ENCODE measurements at places on chromosomes 2 and 18.

GRCh38 chr2:229888031-229888430 is 33.8 kb downstream of the TRIP12 start:
- no peak for DNase-seq

GRCh38 chr2:240123821-240124650 is 12.1 kb downstream of the COPS9 start:
- DNase-seq: no peak

GRCh38 chr2:237714690-237715458 is 83.7 kb upstream of the RBM44 start:
- DNase-seq: no peak

DNA sequence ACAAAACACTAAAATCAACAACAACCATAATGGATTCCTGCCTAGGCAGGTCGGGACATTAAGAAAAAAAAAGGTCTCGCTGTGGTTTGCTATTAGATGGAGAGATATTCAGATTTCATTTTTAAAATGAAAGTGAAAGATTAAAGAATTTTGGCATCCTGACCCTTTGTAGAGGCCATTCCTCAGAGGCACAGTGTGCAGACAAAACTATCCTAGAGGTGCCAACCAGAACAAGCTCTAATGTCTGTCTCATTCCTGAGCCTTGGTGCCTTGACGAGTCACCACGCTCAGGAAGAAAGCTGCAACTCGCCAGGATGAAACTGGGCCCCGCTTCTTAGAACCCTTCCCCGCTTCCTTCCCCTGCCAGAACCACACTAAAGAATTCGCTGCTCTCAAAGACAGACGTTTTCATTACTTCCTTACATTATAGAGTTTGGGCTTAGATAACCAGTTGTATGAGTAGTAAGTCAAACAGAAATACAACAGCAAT is 156.0 kb downstream of the TGIF1 start:
- DNase-seq: no peak

GRCh38 chr18:59917422-59917821 is 17.6 kb downstream of the PMAIP1 start:
- no peak for DNase-seq

DNA sequence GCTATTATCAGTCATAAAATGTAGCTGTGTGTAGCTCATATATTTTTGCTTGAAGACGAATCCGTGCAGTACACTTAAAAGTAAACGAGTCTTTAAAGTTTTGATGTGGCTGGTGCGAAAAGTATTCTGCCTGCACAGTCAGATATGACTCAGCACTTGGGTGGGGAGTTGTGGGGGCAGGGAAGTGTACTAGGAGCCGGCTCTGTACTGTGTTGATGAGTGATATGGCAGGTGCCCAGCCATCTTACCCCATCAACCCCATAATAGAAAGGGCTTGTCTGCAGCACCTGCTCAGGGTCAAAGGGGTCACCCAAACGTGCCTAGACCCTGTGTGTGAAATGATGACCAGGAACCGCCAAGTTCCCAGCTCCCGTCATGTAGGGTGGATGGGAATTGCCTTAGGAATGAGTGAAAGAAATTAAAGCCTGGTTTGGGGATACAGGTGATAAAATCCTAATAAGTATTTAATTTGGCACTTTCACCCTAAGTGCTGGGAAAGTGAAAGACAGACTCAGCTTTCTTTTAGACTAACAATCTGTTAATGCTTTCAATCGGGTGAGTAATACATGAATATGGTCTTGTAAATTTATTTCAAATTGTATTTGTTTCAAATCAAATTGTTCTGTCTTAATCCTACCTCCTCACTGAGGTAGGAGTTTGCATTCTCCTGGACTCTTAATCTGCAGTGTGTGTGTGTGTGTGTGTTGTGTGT is 48.0 kb downstream of the BCL2L11 start:
- DNase-seq: no peak

GRCh38 chr2:32905270-32905669 is 41.5 kb upstream of the LTBP1 start:
- no peak for DNase-seq

- DNase-seq: no peak
These were observed 15.6 kb upstream of the RMND5A start for GRCh38 chr2:86704459-86704971.

DNA sequence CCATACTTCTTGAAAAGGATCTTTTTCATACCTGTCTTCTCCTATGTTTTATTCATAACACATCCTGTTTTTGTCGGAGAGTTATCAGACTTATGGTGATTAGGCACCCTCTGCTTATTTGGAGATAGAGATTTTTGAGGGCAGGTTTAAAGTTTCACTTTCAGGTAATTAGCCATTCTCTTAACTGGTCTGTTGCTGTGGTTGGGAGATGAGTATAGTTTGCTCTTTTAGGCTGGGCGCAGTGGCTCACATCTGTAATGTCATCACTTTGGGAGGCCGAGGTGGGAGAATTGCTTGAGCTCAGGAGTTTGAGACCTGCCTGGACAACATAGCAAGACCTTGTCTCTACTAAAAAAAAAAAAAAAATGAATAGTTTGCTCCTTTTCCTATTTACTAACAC is 25.3 kb downstream of the SFTPB start:
- no peak for DNase-seq

DNA sequence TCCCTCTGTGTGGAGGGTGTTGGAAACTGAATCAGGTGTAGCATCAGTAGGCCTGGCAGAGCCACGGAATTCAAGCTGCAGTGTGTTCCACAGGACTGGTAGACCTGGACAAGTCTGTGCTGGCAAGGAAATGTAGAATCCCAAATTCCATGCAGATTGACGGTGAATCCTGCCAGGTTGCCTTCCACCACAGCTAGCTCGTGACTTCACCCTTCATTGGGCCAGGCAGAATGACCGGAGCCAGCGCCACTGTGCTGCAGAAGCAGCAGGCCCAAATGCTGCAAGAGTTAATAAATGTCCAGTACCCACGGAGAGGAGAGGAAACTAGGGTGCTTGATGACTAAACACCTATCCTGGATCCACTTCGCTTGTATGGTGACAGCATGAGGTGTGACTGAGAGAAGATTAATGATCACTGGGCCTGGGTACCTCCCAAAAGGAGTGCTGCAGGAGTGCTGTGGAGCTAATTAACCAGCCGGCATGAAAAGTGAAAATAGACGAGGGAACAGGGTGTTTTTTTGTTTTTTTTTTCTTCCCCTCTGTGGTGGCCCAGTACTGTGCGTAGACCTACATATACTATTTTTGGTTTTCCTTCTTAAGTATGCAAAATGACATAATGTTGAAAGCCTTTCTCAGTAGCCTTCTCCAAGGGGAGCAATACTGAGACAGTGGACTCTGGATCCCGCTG is 122.2 kb downstream of the TANC1 start:
- no peak for DNase-seq

GRCh38 chr2:73981081-73982001 is 3.4 kb upstream of the TET3 start:
- no peak for DNase-seq

DNA sequence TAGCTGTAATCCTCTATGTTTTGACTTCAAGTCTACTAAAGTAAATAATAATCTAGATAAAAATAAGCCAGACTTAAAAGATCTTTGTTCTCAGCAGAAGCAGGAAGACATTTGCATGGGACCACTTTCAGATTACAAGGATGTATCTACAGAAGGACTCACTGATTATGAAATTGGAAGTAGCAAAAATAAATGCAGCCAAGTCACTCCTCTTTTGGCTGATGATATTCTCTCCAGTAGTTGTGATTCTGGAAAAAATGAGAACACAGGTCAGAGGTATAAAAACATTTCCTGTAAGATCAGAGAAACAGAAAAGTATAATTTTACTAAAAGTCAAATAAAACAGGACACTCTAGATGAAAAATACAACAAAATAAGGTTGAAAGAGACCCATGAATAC is 338.4 kb downstream of the ZNF804A start:
- no peak for DNase-seq

GRCh38 chr2:24517247-24517646 is 26.2 kb downstream of the NCOA1 start:
- DNase-seq: no peak

GRCh38 chr2:74742471-74742870 is 88.4 kb downstream of the SEMA4F start:
- no peak for DNase-seq

- no peak for DNase-seq
These were observed 26.0 kb downstream of the TRABD2A start for GRCh38 chr2:84854850-84855249.

DNA sequence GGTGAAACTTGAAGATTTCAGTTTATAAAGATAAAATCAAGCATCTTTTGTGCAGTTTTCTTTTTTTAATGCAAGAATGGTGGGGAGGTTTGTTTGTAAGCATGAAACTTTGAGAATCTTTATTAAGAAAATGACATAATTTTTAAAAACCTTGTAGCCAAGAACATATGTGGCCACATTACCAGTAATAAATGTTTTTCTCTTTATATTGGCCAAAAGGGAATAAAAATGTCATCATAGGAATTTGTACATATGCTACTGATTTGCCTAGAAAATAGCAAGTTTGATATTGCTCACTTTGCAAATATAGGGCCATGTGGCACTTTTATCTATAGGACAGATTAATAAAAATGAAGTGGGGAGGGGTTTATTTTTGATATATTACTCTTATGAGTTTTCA is 25.6 kb downstream of the METTL21A start:
- no peak for DNase-seq

DNA sequence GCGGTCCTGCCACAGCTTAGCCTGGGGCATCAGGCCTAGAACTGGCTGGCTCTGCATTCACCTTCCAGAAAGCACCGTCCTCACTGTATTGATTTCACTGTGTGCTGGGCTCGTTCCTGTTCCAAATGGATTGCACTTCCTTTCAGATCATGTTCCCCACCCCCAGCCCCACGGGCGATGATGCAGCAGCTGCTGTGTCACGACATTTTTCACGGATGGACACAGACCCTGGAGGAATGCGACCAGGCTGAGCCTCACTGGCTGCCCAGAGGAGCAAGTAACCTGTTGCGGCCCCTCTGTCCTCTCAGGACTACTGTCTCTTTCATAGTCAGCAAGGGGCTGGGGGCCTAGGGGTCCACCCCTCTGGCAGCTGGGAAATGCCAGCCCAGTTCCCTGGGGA is 50.3 kb downstream of the CAPN13 start:
- no peak for DNase-seq

- DNase-seq: no peak
These were observed 45.8 kb downstream of the PTPN2 start for GRCh38 chr18:12838178-12838634.

DNA sequence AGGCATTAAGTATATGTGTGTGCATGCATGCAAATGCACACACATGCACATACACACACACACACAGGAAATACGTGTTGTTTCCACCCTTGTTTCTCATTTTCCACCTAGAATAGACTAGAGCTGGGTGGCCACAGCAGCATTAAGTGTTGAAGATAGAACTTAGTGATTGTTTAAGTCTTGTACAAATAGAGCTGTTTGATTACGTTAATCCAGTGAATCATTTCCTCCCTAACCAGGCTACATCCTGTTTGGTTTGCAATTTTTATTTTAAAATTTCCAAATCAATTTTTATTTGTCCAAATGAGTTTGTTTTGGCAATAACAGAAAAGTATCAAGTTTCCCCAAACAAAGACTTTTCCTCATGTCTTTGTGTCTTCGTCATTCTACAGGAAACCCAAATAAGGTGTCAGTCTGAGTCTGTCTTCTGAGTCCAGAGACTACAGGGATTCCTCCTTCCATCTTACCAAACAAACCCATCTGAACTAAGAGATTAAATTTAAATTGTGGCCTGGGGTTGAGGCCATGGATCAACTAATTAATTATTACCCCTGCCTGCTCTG is 74.6 kb upstream of the GALNT5 start:
- DNase-seq: no peak

- DNase-seq: no peak
These were observed 1.7 kb upstream of the SMAD4 start for GRCh38 chr18:51028201-51028805.

- no peak for DNase-seq
These were observed 38.5 kb downstream of the NPC1 start for GRCh38 chr18:23547846-23548245.

- no peak for DNase-seq
These were observed 627.4 kb downstream of the FBXO15 start for GRCh38 chr18:73520229-73520628.

Measured in NCI-H1417 treated with DMSO at 0.1 percent for 48 hours (cell line).